Memory B cell (primary cell): ENCODE measurements at places on chromosomes 7 and 10.

DNA sequence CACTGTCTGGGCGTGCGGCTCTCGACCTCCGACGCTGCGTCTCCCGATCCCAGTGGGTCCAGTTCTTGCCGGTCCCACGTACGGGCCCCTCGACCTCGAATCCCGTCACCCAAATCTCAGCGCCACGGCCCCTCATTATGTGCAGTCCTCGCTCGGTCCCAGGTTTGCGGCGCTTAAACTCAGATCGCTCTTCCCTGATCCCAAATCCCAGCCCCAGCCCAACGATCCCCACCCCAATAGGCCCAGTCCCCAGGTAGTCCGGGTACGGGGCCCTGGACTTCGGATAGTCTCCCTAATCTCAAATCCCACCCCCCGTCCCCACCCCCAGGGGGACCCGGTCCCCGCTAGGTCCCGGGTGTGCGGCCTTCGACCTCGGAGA is 666 bp downstream of the HNRNPF start:
- no peak for DNase-seq

DNA sequence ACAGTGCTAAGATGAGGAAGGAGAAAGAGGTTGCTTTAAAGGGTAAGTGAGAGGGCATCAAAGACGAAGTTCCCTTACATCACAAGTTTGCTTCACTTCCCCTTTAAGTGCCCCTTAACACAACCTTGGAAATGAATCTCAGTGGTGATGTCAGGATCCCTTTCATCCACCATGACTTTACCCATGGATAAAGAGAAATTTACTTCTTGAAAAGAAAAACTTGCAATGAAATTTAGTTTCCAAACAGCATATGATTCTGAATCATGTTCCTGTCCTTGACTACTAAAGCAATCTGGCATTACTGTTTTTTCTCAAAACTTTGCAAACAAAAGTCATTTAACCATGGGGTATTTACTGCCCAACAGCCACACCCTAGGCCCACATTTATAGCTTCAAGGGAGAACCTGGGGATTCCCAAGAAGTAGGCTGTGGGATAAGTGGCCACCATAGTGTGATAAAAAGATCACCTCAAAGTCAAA is 135.9 kb downstream of the ITGB8 start:
- no peak for DNase-seq

DNA sequence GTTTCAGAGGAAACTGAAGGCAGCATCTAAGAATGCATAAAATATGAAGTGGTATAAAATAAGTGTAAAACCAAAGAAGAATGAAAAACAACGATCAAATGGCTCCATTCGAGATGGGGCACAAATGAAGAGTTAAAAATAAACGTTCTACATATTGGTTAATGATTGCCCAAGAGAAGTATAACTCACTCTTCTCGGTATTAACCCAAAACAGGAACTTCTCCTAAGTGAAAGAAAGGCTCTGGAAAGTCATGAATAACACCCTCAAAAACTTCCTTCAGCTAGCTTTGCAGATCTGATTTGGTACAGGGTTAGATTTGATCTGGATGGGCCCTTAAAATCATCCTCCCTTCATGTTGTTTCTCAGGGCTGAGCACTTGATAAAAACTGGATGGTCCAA is 94.3 kb upstream of the ADO start:
- DNase-seq = no peak

GRCh38 chr7:101373812-101374614 is 11.3 kb downstream of the COL26A1 start:
- no peak for DNase-seq

- no peak for DNase-seq
Observed at GRCh38 chr7:106128836-106129235, 16.7 kb upstream of the SYPL1 start.

DNA sequence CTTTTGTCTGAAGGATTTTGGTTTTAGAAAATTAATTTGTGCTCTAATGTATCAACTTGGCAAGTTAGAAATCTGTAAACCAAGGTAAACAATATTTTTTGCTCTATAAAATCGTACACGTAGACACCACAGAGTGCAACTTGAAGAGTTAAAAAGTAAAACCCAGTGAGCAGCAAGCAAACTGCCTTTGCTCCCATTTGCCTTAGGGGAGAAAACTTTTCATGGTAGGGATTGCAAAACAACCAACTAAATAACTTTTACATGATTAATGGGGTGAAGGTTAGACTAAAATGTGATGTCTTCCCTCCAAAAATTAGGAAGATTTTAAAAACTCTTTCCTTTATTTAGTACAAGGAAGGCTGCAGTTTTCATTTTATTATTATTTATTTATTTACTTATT is 224.2 kb upstream of the LYZL1 start:
- DNase-seq = no peak

DNA sequence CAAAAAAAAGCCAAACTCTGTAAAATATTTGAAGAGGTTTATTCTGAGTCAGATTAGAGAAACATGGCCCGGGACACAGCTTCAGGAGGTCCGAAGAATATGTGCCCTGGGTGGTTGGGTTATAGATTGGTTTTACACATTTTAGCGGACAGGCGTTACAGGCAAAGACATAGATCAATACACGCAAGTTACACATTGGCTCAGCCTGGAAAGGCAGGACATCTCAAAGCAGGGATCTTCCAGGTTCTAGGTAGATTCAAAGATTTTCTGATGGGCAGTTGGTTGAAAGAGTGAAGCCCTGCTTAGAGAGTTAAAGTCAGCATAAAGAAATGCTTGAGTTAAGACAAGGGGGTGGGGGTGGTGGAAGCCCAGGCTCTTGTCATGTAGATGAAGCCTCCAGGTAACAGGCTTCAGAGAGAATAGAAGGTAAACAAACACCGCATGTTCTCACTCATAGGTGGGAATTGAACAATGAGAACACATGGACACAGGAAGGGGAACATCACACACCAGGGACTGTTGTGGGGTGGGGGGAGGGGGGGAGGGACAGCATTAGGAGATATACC is 464.3 kb upstream of the ADARB2 start:
- DNase-seq = no peak

DNA sequence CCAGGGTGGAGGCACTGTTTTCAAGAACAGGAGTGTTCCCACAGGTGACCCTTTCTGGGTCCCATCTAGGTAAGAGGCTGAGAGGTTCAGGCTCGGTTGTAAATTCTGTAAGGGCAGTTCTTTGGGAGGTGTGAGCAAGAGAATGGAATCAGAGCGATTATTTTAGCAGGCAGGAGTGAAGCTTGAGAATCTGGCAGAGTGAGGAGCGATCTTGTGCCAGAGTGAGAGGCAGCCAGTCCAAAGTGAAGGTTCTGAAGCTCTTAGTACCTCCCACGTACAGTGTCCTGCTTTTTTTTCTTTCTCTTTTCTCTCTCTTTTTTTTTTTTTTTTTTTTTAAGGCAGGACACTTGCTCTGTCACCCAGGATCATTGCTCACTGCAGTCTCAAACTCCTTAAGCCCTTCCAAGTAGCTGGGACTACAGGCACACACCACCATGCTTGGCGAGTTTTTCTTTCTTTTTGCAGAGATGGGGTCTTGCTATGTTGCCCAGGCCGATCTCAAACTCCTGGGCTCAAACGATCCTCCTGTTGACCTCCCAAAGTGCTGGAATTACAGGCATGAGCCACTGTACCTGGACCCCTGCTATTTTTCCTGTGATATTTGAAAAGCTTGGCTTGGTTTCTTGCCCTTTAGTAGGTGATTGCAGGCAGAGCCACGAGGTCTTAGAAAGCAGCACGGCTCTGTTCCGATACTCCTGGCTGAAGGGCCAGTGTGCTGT is 10.9 kb downstream of the POR start:
- DNase-seq = no peak

DNA sequence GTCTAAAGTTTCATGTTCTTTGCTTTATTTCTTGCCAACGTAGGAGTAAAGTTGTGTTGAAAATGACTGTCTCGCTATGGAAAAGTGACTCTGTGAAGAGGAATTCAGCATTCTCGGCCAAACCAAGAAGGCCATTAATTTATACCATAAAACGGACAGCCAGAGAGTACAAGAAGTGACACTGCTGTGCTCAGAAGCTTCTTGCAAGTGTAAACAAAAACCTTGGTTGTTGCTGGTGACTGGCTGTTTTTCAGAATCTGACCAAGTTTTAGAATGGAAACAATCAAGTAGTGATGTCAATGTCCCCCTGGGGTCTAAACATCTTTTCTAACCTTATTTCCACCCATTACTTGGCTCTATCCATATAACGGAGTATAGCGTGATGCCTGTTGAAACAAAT is 201.9 kb downstream of the INHBA start:
- DNase-seq = no peak

DNA sequence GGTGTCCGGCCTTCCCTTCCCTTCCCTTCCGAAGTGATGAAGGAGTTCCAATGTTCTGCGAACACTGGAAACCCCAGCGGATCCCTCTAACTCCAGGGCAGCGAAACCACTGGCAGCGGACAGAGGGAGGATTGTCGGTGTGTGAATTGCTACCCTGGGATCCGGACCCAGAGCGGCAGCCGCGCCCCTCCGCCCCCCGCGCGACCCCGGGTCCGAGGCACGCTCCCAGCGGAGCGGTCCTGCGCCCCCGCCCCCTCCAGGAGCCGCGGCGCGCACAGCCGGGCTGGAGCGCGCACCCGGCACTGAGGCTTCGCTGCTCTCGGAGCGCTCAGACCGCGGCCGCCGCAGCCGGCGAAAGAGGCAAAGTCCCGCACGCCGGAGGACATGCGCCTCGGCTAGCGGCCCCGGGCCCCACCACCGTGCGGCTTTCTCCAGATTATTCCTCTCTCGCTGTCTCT is at the start of gene PTPRZ1:
Gene PTPRZ1 (plus strand): TSS at position 331 of the 458 bp plus-strand sequence. CDS start 339 bp downstream, outside the sequence.
- no peak for DNase-seq

DNA sequence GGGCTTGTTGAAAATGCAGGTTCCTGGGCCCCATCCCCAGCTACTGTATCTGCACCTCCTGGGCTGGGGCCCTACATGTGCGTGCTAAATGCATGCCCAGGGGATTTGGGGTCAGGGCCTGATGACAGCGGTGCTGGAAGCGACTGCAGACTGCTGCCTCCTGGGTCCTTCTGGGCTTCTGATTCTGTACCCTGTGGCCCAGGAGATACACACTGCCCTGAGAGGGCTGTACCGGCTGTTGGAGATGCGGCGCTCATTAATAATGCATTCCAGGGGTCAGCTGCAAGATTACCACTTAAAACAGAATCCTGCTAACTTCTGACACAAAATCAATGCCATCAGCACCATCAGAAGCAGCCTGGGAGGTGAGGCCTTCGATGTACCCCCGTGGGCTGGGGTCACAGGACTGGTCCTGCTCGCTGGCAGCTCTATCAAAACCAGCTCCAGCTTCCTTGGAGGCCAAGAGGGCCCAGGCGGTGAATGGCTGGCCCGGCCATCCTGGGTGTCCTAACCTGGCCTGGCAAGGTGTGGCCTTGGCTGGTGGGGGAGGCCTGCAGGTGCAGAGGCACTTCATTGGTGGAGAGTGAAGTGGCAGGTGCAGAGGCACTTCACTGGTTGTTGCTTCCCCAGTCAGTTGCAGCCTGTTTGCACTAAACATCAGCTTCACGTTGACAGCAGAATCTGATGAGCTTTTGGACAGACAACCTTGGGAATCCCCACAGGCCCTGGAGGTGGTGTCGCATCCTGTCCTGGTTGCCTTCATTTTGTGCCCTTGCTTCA is 79.2 kb downstream of the GLRX3 start:
- DNase-seq = no peak

- no peak for DNase-seq
Observed at GRCh38 chr7:29770371-29770770, 35.9 kb upstream of the WIPF3 start.

GRCh38 chr10:71623098-71623985 is 96.2 kb downstream of the C10orf105 start:
- no peak for DNase-seq

DNA sequence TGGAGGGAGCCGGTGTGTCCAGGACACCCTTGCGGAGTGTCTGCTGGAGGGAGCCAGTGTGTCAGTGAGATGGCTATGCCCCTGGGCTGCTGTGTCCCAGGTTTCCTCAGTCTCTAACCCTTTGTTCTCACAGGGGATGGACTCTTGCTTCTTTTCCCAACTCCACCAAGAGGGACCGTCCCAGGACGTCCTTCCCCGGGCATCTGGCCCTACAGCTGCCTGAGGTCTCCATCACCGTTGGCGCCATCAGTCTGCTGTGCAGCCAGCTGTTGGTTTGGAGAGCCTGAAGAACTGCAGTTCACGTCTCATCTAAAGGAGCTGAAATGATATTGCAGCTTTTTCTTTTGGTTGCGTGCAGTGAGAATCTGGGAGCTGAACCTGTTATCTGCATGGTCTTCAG is 136.2 kb downstream of the VIPR2 start:
- no peak for DNase-seq
